Epithelial cell of proximal tubule (primary cell): ENCODE measurements at places on chromosomes 7 and 10. TPM values are rescaled to one million over a fixed set of nuclear protein-coding genes. Genes with fewer than 3 reads are reported as not detected.

- DNase-seq: no peak
Measured at GRCh38 chr10:59212301-59212798, 35.9 kb downstream of the PHYHIPL start.

Gene SEC61G
- 295 and 716 TPM in 2 replicates for total RNA-seq

Gene MEST
- total RNA-seq: 42.0 and 66.4 TPM in 2 replicates

DNA sequence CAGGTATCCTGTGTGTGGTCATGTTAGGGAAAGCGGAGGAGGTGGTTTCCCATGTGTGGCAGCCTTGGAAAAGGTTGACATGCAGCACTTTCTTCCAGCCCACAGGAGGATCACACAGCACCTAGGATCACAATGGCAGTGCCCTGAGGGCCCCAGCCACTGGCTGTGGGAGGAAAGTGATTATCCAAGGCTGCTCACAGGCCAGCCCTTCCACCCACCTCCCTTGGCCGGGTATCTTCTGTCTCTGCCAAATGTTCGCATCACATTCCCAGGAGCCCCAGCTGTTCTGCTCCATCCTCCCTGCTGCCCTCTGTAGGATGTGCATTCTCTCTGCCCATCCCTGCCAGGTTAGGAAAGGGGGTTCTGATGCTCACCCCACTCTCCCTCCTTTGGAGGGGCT is 2.5 kb upstream of the MLXIPL start:
- DNase-seq: no peak

Gene TLX1
- total RNA-seq: not detected in 2 replicates

GRCh38 chr7:17195576-17195975 is 102.9 kb upstream of the AHR start:
- no peak for DNase-seq

GRCh38 chr10:46524472-46525176 is 31.8 kb downstream of the GPRIN2 start:
- no peak for DNase-seq

Gene ZNF853
- 5.6 and 9.9 TPM in 2 replicates for total RNA-seq
